Esophagus squamous epithelium (tissue), 5 donors: ENCODE measurements at places on chromosomes 16 and 17. TPM values are rescaled to one million over a fixed set of nuclear protein-coding genes. Genes with fewer than 3 reads are reported as not detected.

Gene KRTAP16-1
- total RNA-seq, result not detected

DNA sequence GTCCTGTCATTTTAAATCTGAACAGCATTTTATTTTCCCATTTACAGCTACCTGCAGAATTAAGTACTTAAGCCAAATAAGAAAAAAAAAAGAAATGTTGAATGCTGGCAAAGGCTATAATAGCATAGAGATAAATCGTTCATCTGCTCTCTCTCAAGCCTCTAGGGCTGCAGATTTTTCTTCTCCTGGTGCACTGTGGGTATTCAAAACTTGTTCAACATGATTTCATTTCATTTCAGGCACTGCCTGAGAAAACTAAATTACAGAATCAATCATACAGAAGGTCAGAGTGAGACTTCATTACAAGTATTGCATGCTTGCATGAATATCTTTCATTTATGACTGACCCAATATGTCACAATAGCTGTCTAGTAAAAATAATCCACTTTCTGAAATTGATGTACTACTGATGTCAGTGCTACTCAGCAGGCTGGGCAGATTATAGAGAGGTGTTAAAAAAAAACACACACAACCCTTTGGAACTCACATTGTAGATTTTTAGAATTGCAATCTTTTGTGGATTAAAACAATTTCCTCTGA is 86.2 kb downstream of the TOX3 start:
- H3K4me1 ChIP-seq, result no peaks in the 10 kb centered on the region
- no peak overlapping the region for H3K27ac ChIP-seq
- no peak overlapping the region for H3K4me3 ChIP-seq
- no peaks in the 10 kb centered on the region for H3K36me3 ChIP-seq

Gene PRAC1
- total RNA-seq, result not detected

GRCh38 chr16:23578101-23578830 is 17.9 kb downstream of the NDUFAB1 start:
- no peaks in the 10 kb centered on the region for H3K27me3 ChIP-seq
- H3K4me1 ChIP-seq, result peaks cover 4% of the 10 kb centered on the region
- no peak overlapping the region for H3K4me3 ChIP-seq
- H3K27ac ChIP-seq, result no peak overlapping the region
- H3K36me3 ChIP-seq, result no peaks in the 10 kb centered on the region
- DNase-seq, result no peak

DNA sequence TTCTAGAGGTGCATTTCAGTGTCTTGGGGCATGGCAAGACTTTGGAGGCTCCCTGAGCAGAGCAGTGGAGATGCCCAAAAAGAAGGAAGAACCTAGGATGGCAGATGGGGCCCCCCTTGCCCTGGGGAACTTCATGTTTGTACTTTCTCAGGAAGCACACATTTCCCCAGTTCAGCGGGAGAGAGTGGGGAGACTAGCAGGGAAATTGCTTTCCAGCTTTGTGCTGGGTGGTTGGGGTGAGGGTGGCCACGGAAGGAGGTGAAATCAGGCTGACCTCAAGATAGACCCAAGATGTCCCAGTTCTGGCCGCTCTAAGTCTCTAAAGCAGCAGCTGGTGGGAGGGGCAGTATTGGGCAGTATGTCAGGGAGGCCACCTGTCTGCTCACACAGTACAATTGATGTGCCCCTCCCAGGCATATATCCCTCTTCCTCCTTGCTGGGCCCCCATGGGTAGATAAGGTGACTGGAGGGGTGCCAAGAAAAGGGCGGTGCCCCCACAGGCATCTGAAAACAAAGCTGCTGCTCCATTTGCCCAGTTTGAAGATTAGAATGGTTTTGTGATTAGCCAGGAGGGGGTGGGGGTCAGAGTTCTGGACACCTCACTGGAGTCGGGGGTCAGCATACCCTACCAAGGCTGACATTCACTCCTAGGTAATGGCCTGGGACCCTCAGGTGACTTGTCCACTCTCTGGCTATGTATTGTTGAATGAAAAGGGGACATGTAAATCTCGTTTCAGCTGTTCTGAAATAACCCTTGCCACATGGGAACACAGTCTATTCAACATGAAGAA is 17.1 kb upstream of the NAGLU start:
- no peak for DNase-seq
- no peaks in the 10 kb centered on the region for H3K36me3 ChIP-seq
